Kidney (tissue), 22 donors: ENCODE measurements at places on chromosomes 16 and 17.

GRCh38 chr16:47067203-47067602 is 76.5 kb downstream of the NETO2 start:
- H3K36me3 ChIP-seq = no peaks in the 10 kb centered on the region
- no peaks in the 10 kb centered on the region for H3K27me3 ChIP-seq
- H3K4me1 ChIP-seq = no peaks in the 10 kb centered on the region
- no peak overlapping the region for H3K27ac ChIP-seq
- no peak overlapping the region for H3K4me3 ChIP-seq
- no peak for DNase-seq

DNA sequence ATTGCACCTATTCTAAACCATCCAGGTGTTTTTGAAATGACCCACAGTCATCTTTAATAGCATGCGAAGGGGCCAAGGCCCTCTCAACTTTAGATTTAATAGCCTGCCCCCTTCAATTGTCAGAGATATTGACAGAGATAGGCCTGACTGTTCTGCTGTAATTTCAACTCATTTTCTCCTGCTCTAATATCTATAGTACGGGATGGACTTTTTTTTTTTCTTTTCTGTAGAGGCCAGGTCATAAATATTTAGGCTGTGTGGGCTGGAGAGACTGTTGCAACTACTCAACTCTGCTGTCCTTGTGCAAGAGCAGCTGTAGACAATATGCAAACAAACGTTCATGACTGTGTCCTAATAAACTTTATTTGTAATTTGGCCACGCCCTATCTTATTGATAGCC is 24.7 kb upstream of the KRT20 start:
- no peak overlapping the region for H3K27ac ChIP-seq
- H3K36me3 ChIP-seq = no peaks in the 10 kb centered on the region
- no peaks in the 10 kb centered on the region for H3K4me1 ChIP-seq

GRCh38 chr16:57409870-57410587 is 5.5 kb downstream of the CCL17 start:
- no peaks in the 10 kb centered on the region for H3K36me3 ChIP-seq
- H3K27me3 ChIP-seq = no peaks in the 10 kb centered on the region
- H3K4me3 ChIP-seq = no peak overlapping the region
- H3K27ac ChIP-seq = peak overlapping the region; percentile 45
- H3K4me1 ChIP-seq = no peaks in the 10 kb centered on the region

DNA sequence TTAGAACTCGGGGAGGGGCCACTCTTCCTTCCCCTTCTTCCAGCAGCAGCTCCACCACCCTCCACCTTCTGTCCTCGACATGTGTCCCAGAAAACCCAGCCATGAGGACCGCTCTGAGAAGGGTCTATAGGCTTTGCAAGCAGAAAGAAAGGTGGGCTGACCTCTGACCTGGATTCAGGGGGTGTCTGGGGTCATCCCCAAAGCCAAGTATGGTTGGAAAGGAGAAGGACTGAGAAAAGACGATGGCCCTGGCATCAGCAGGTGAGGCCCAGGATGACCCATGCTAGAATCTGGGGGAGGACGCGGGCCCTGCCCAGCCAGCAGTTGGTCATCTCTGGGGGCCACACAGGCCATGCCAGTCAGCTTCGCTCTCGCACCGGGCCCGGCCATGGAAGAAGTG is 6.1 kb upstream of the SMIM5 start:
- H3K4me3 ChIP-seq = no peak overlapping the region
- no peak overlapping the region for H3K27ac ChIP-seq
- peaks cover 1% of the 10 kb centered on the region for H3K36me3 ChIP-seq
- no peaks in the 10 kb centered on the region for H3K27me3 ChIP-seq

GRCh38 chr17:36643086-36643685 is 41.8 kb downstream of the MRM1 start:
- H3K27ac ChIP-seq = no peak overlapping the region
- no peak overlapping the region for H3K4me3 ChIP-seq
- no peaks in the 10 kb centered on the region for H3K36me3 ChIP-seq

DNA sequence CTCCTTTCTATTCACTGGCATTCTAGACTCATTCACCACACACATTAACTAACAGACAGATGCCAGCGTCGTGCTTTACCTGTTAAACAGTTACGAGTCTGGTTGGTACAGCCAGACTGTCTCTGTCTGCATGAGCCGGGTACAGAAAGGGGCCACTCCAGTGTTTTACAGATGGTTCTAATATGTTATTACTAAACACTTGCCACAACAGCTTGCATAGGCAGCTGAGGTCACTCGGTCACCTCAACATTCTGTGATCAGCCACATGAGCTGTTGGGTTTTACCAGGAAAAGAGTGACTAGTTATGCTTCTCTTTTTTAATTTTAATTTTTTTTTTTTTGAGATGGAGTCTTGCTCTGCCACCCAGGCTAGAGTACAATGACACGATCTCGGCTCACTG is 25.2 kb downstream of the CD300A start:
- H3K4me1 ChIP-seq = no peaks in the 10 kb centered on the region
- no peak overlapping the region for H3K27ac ChIP-seq
- H3K4me3 ChIP-seq = no peak overlapping the region
- H3K36me3 ChIP-seq = no peaks in the 10 kb centered on the region
- no peaks in the 10 kb centered on the region for H3K27me3 ChIP-seq

DNA sequence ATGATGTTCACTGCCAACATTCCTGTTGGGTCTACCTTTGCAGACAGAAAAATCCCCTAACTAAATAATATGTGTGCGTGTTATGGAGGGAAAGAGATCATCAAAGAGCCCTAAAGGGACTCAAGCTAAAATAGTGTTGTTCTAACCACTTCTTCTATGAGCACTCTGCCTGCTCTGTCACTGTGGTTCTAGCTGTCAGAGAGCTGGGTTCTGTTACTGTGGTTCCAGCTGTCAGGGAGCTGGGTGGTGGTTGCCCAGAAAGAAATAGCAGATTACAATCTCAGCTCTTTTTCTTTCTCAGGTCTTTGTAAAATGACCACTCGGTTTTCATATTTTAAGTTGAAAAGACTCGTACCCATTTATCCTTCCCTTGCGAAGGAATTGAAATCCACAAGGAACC is 176.3 kb downstream of the HS3ST3A1 start:
- H3K4me1 ChIP-seq = no peaks in the 10 kb centered on the region
- no peak overlapping the region for H3K27ac ChIP-seq
- no peaks in the 10 kb centered on the region for H3K27me3 ChIP-seq
- no peak overlapping the region for H3K4me3 ChIP-seq
- no peak for DNase-seq

- peak overlapping the region; percentile 22 for H3K27ac ChIP-seq
- no peak overlapping the region for H3K4me3 ChIP-seq
- peaks cover 7% of the 10 kb centered on the region for H3K4me1 ChIP-seq
Observed at GRCh38 chr17:62630365-62631085, 3.1 kb downstream of the MRC2 start.
